Kidney (tissue), 22 donors: ENCODE measurements at places on chromosomes 5 and 9. TPM values are rescaled to one million over a fixed set of nuclear protein-coding genes. Genes with fewer than 3 reads are reported as not detected.
A peak's percentile ranks its signal among the peaks of the same experiment; 100 is the strongest.

DNA sequence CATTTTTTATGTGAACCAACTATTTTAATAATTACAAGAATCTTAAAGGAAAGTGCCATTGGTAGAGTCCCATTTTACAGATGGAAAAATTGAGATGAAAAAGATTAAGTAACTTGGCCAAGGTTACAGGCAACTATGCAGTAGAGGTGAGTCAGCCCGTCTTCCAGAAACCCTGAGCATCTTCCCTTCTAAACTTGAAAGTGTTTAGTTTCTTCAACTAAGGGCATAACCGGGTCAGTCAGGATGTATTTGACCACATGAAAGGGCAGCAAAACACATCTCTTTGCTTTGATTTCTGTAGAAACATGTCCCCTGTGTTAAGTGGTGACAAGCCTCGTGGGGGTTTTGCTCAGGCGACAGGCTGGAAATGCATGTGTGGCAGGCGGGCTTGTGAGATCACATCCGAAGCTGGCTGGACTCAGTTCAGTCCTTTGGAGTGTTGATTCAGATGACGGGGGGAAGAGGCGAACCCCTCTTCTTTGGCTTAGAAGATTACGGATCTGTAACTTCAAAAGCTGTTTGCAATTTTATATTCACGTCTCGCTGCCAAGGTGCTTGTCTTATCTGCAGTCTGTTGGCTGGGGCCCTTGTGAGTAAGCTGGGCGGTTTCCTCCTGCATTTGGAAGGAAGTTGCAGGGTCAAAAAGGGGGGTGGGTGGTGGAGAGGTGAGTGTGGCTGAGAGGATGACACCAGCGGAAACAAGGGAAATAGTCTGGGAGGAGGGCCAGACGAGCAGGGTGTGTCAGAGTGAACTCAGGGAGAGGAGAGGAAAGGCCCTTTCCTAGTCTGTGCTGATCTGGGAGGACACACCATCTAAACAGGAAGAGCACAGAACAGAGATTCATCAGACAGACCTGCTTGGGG is 78.9 kb upstream of the RPS23 start:
- DNase-seq: peak; percentile 67

Gene TMEM174
- total RNA-seq: 1.1 TPM

Gene ALDH1A1
- total RNA-seq: 191 TPM

Gene CCDC152
- 1.1 TPM for total RNA-seq

GRCh38 chr9:20353524-20353923 is 268.8 kb downstream of the MLLT3 start:
- no peak for DNase-seq

Gene OSMR
- 118 TPM for total RNA-seq

DNA sequence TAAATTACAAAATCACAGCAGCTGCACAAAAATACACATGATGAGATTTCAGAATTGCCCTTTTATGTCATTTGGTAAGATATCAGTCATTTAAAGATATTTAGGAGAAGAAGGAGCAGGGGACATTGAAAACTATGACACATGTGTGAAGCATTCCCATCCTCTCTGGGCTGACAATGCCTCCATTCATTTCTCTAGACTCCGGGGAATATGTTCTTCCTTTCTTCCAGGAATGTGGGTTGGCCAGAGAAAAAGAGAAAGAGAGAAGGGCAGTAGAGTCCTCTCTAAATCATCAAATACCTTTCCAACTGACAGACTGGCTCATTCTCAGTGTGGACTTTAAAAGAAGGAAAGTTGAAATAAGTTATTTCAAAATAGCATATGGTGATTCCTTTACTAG is 205.6 kb upstream of the ADAMTSL1 start:
- no peak for DNase-seq

DNA sequence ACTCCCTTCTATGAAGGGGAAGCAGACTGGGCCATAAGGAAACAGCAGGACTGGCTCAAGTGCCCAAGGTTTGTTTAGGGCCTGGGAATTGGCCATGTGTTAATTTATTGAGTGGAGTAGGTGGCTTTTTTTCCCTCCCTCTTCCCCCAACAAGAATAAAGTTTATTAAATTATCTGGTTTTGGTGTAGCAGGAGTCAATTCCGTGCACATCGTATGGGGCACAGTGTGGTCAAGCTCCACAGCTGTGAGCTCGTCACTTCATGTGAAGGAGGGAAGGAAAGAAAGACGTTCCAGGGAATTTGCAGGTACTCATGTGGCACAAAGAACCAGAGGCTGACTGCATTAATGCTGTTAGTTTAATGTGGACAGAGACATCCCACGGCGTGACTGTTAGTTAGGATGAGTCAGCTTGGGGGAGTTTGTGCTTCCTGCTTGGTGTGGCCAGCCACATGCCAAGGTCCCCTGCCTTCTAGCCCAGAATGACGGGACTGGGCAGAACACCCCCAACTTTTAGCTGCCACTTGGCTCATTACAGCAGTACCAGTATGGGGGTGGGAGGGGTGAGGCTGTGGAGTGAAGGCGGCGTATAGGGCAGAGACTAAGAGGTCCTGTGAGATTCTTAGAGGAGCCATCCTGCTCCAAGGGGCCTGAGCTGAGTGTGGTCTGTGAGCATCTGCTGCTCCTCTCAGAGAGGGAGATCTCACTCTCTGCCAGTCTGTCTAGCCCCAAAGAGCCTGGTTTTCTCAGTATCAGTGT is 33.2 kb downstream of the CSF1R start:
- no peak for DNase-seq

GRCh38 chr5:36600917-36601527 is 5.4 kb upstream of the SLC1A3 start:
- DNase-seq: no peak

DNA sequence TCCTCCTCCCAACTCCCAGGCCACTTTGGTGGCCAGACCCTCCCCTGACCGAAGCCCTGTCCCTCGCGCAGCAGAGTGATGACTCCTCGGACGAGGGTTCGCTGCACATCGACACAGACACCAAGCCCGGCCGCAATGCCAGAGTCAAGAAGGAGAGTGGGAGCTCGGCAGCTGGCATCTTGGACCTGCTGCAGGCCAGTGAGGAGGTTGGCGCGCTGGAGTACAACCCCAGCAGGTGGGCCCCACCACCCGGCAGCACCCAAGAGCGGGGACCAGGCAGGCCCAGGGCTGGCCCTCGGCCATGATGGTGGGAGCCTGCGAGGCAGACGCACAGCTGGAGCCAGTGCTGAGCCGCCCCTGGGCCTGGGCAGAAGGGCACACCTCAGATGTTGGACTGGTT is 90.6 kb downstream of the PHF2 start:
- DNase-seq: no peak

GRCh38 chr9:113648048-113648447 is 184.5 kb downstream of the RGS3 start:
- no peak for DNase-seq

Gene QRFP
- total RNA-seq: not detected

Gene PHF24
- total RNA-seq: 0.98 TPM

GRCh38 chr9:76585487-76586389 is 126.8 kb downstream of the GCNT1 start:
- DNase-seq: no peak

GRCh38 chr5:135599421-135600151 is 20.8 kb upstream of the CXCL14 start:
- no peak for DNase-seq

DNA sequence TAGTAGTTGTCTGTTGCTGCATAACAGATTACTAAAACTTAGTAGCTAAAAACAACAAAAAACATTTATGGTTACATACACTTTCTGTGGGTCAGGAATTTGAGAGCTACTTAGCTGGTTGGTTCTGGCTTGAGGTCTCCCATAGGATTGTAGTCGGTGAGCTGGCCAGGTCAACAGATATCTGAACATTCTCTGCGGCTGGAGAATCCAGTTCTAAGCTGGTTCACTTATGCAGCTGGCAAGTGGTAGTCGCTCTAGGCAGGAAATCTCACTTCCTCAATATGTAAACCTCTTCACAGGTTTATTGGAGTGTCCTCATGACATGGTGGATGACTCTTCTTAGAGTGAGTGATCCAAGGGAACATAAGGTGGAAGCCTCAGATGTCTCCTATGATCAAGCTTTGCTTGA is 65.7 kb upstream of the TNFAIP8 start:
- DNase-seq: no peak

DNA sequence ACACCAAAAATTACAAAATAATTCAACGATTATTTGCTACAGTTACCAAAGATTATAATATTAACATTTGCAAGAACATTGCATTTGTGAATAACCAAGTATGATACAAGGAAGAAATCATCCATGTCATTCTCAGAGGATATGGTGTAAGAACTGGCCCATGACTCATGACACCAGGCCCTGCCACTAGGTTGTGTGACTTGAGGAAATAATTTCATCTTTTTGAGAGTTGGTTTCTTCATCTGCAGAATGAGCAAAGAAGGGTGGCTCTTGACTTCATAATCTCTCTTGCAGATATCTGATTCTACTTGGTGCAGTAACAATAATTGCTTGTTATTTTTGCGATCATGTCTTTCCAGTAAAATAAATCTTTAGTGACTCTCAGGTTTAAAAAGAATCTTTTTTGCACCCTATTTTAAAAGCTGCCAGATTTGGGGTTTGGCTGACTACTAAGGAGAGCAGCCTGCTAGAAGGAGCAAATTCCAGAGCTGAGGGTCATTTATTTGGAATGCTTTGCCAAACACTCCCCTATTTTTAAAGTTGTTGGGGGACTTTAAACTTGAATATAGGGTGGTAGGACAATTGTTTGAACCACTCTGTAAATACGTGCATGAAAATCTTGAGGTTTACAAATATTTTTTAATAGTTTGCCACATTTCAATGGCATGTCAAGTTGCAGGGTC is 23.5 kb downstream of the ITGA1 start:
- DNase-seq: no peak

GRCh38 chr5:157598350-157598936 is 22.9 kb upstream of the ADAM19 start:
- no peak for DNase-seq

DNA sequence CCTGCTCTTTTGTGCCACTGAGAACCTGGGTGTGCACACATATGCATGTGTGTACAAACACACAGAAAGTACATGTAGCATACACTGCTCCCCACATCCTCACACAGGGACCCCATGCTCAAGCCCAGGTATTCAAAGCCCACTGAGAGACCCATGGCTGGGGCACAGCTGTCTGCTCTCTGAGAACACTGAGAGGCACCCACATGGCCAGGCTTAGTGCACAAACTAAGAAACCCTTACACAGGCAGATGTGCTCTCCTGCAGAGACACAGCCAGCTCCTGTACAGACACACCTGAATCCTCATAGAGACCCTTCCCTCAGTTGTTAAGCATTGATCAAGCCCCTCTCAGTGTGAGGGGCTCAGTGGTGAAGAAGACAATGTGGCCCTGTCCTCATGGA is 92.5 kb downstream of the CACNA1B start:
- DNase-seq: no peak

Gene CDK9
- total RNA-seq: 93.5 TPM

GRCh38 chr5:20420991-20421595 is 433.1 kb upstream of the CDH18 start:
- DNase-seq: no peak

DNA sequence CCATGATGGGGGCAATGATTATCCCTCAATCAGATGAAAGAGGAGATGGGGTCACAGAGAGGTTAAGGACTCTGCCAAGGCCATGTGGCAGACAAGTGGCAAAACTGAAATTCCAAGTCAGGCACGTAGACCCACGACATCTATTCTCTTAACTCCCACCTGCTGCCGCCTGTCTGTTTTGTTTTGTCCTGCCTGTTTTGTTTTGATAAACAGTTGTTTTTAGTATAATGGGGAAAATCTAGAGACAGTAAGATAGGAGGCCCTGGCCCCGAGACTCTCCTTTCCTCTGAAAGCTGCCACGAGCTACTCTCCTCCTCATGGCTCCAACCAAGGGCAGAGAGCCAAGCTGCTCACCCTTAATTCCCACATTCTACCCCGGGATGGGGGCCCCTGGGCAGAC is 4.9 kb downstream of the FSTL4 start:
- DNase-seq: no peak

- no peak for DNase-seq
Observed at GRCh38 chr5:156971848-156972525, 9.0 kb upstream of the TIMD4 start.

Gene SCGB3A2
- total RNA-seq: not detected

Gene PCDHB9
- 2.4 TPM for total RNA-seq

DNA sequence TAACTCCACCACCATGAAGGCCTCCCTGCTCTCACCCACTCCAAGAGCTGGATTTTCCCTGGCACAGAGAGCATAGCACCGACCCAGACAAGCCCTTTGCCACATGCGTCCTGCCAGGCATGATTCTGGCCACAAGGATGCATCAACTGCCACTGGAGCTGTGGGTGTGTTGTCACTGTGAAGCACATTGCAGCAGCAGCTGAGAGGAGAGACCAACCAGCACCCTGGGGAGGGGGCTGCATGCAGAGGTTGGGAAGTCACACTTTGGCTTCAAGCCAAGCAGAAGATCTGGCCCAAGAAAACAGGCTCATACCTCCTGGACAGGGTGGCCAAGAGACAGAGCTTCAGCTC is 22.6 kb upstream of the PTGES start:
- no peak for DNase-seq

DNA sequence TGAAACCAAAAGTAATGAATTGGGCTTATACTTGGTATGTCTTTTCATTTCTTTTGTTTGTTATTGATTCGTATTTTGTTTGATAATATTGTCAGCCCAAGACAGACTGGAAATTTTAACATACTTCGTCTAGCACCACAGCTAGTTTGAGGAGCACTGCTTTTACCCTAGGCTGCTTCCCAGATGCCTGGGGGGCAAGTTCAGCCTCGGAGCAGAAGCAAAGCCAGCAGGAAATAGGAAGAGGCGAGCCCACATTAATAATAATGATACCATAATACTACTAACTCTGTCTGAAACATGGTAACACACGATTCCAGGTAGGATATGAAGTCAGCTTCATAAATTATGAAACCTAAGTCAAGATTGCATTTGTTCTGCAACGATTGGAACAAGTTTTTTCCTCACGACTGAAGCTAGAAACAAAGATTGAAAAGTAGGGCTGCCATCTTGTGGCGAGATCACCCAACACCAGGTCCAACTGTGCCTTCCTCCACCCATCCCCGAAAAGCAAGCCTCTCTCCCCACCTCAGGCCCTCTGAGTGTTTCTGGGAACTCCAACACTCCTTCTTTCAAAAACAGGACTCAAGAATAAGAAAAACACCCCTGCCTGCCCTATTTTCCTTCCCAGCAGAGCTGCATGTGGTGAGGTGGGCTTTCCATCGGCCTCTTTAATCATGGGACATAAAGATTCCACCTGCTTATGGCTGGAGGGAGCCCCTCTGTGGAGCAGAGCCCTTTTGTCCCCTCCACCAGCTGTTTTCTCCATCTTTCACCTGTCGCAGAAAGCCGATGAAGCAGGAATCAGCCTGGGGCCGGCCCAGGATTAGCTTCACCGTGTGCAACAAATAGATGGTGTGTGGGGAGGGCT is 236.4 kb downstream of the CAAP1 start:
- DNase-seq: peak; percentile 37

DNA sequence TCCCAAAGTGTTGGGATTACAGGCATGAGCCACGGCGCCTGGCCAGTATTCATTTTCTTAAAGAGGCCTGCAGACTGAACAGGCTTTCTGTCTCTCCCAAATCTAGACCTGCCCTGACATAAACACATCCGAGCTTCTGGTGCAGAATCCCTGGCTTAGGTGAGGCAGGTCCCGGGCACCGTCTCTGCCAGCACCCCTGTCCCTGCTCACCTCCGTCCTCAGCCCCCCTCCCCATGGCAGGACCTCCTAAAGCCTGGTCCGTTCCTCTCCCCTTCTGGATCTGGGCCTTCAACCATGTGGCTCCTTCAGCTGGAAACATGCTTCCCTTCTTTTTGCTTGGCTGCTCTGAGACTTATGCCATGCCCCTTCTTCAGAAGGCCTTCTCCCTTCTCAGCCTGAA is 22.7 kb upstream of the RXRA start:
- no peak for DNase-seq

Gene NPR2
- 17.0 TPM for total RNA-seq

- DNase-seq: no peak
Observed at GRCh38 chr5:1494780-1495524, 28.8 kb downstream of the LPCAT1 start.

GRCh38 chr9:137321726-137322361 is 19.8 kb upstream of the NRARP start:
- DNase-seq: no peak

Gene RASGRF2
- 14.7 TPM for total RNA-seq
